ENCODE measurements at places on chromosomes 6 and 20. TPM values are rescaled to one million over a fixed set of nuclear protein-coding genes. Genes with fewer than 3 reads are reported as not detected.

Gene RSPH3
- 5.9 TPM for total RNA-seq

Gene SSTR4
- total RNA-seq, result 0.43 TPM

Gene MEI4
- not detected for total RNA-seq

Gene SLC24A3
- 0.02 TPM for total RNA-seq

Gene RCAN2
- total RNA-seq, result not detected

Gene KAT14
- 11.3 TPM for total RNA-seq
